ENCODE measurements at places on chromosomes 11 and 22.

DNA sequence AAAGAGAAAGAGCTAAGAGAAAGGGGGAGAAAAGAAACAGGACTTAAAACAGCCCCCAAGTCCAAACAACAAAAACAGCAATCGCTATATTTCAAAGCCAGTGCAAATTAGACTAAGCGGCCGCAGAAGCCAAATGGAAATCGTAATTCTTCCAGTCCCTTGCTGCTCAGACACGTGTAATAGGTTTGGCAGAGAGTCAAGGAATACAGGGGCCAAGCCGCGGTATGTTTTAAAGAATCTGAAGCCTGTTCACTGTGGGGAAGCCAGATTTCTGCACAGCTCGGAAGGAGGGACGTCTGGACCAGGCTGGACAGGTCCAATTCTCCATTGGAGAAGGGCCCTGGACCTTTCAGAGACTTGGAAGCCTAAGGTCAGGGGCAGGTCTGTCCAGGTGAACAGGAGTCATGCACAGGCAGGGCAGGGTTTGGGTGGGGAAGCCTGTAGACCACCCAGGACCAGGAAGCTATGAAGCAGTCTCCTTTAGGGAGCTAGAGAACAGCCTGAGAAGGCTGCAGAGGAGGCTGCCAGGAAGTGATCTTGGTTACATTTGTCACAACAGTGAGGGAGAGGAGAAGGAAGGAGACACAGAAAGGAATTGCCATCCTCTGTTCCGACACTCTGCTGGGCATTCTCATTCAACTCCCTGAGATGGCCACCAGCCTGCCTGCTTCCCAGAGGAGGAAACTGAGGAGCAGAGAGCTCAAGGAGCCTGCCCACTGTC is 265.5 kb upstream of the ISX start:
- no peak for DNase-seq

DNA sequence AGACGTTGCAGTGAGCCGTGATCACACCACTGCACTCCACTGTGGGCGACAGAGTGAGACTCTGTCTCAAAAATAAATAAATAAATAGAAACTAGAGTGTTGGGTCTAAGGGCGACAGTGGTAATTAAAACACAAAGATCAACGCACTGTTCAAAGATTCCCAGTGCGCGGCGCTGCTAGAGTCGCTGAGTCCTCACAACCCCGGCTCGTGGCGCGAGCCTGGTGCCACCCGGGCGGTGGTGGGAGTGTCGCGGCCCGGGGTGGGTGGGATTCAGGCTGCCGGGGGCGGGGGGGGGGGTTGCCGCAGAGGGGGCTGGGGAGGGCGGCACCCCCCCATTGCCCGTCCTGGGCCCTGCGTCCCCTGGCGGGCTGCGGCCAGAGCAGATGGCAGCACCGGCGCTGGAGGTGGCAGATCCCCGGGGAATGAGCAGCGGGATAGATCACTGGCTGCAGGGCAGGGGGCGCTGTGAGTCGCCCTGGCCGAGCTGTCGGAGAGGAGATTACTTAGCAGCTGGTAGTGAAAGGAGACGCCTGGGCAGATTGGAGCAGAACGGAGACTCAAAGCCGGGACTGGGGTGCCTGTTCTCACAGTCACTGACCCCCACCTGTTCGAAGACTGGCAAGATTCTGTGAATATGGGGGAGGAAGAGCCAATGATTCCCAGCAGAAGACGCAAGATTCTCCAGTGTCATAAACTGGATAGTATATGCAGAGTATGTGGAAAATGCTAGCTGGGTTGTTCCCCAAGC is 30.2 kb upstream of the APOBEC3A start:
- DNase-seq = peak; percentile 80

DNA sequence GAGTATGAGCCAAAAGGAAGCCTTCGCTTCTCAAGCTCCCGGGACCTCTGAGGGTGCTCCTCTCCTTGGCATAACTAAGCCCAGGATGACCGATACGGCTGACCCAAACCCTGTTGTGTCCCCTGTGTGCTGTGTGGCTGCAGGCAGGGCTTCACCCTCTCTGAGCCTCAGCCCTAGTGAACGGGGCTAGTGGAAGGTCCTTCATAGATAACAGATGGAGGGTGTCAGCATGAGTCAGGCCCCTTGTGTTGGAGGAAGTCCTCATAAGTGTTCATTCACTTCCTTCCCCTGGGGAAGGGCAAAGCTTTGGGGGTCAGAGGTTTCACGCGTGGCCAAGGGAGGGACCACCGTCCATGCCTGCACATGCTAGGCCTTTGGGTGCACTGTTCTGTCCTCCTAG is 21.5 kb downstream of the SHISAL1 start:
- DNase-seq = no peak

DNA sequence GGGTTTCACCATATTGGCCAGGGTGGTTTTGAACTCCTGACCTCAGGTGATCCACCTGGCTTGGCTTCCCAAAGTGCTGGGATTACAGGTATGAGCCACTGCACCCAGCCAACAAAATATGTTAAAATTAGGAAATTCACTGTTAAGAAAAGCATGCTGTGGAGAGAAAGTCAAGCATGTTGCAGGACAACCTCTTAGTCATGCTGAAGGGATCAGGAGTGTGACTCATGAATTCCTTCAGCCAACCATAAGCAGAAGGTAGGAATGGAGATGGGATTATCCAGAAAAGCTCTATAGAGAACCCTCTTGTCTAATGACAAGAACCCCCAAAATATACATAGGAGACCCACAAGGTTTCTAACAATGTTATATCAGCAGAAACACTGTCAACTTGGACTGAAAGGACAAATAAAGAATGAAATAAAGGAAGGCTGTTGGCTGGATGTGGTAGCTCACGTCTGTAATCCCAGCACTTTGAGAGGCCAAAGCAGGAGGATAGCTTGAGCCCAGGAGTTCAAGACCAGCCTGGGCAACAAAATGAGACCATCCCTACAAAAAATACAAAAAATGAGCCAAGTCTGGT is 16.0 kb downstream of the MRTFA start:
- no peak for DNase-seq

GRCh38 chr11:114149689-114150407 is 90.3 kb downstream of the ZBTB16 start:
- DNase-seq = no peak

All from head of caudate nucleus (tissue), 42 donors.